ENCODE measurements at places on chromosomes 11 and 22.

DNA sequence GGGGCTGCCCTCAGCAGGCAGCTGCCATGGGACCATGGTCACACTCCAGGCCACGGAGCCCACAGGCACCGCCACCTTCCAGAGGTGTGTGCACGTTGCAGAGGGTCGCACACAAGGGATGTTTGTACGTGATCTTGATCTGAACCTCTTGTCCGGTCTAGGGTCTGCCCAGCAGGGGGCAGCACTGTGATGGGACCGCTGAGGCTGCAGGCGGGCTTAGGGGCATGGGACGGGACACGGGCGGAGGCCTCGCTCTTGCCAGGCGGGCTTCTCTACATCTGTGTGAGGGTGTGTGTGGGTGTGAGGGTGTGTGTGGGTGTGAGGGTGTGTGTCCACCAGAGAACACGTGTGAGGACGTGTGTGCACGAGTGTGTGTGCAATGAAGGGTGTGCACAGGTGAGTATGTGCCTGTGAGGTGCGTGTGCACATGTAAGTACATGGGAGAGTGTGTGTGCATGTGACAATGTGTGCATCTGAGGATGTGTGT lies 52.4 kb downstream of the CACNA1I start:
- no peak for DNase-seq

DNA sequence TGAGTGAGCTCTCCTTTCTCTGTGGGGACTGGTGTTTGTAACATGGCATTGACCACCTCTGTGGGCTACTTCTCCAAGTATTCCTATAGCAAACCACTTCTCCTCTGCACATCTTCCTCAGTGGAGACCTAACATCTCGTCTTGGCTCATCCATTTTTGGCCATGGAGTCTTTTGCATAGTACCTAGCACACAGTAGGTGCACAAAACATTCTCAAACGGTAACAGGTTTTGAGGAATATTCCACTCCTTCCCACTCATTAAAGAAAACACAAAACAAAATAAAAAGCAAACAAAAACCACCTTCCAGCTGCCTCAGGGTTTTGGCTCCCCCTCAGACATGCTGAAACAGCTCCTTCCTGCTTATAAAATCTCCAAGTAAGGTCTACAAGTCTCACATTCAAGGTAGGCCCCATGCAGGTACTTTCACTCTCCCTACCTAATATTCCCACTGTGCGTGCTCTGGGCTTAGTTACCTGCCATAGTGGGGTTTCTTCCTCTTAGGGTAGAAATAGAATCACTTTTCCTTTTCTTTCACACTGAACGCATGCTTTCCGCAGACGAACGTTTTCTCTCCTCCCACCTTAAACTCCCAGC lies 132.4 kb downstream of the RBFOX2 start:
- no peak for DNase-seq

GRCh38 chr22:28973352-28973751 lies 88.3 kb downstream of the C22orf31 start:
- no peak for DNase-seq

GRCh38 chr22:46033256-46034200 lies 56.6 kb upstream of the WNT7B start:
- no peak for DNase-seq
